ENCODE measurements at places on chromosomes 6 and 20.

DNA sequence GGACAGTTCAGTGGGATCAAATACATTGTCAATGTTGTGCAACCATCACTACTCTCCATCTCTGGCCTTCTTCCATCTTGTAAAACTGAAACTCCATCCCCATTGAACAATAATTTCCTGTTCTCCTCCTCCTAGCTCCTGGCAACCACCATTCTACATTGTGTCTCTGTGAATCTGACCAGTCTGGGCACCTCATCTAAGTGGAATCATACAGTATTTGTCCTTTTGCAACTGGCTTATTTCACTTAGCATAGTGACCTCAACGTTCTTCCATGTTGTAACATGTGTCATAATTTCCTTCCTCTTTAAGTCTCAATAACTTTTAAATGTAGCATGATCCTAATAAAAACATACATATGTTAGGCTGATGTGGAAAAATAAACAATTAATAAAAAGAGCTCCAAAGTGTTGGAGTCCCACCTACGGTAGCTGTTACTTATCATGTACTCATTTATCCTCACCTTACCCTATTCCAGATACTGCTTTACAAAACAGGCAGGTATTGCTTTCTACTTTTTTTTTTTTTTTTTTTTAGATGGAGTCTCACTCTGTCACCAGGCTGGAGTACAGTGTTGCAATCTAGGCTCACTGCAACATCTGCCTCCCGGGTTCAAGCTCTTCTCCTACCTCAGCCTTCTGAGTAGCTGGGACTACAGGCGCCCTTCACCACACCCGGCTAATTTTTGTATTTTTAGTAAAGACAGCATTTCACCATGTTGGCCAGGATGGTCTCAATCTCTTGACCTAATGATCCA is 91.9 kb downstream of the TNFAIP3 start:
- DNase-seq: no peak

DNA sequence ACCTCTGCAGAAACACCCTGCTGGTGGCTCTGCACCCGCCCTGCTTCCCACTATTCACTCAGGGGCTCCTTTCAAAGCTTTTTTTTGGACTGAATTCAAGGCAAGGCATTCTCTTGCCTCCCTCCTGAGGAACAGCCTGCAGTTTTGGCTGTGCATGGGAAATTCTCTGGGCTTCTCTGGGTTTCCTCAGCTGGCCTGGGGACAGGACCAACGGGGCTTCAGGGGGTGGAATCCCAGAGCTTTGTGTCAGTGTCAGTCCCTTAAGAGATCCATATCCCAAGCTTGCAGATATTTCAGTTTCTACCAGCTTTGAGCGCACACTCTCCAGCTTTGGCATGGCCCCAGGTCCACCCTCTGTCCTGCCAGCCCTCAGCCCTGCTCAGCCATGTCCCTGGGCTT is 2.0 kb downstream of the SCRT2 start:
- no peak for DNase-seq

DNA sequence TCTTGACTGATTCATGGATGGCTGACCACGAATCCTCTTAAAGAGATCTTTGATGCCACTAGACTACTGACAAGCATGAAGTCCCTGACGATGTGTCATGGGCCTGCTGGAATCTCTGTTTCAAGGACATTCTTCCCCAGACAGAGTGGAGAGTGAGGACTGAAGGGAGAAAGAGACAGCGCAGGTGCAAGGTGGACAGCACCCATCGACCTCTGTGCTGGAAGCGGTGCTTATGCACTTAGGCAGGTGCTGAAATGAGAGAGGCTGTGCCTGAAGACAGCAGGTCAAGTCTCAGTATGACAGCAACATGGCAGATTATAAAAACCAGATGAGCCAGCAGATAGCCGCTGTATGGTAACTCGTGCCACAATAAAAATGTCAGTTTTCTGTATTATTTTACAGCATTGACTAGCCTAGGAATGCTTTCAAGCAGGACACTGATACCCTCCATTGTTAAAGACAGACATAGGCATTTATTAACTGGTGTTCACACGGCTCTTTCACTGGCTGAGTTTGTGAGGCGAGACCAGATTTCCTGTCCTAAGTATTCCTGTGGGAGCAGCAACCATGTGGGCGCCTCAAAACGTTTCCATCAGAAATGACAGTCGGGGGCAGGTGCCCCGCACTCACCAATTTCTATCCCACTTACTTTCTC is 47.5 kb downstream of the FOXC1 start:
- DNase-seq: peak; percentile 19

DNA sequence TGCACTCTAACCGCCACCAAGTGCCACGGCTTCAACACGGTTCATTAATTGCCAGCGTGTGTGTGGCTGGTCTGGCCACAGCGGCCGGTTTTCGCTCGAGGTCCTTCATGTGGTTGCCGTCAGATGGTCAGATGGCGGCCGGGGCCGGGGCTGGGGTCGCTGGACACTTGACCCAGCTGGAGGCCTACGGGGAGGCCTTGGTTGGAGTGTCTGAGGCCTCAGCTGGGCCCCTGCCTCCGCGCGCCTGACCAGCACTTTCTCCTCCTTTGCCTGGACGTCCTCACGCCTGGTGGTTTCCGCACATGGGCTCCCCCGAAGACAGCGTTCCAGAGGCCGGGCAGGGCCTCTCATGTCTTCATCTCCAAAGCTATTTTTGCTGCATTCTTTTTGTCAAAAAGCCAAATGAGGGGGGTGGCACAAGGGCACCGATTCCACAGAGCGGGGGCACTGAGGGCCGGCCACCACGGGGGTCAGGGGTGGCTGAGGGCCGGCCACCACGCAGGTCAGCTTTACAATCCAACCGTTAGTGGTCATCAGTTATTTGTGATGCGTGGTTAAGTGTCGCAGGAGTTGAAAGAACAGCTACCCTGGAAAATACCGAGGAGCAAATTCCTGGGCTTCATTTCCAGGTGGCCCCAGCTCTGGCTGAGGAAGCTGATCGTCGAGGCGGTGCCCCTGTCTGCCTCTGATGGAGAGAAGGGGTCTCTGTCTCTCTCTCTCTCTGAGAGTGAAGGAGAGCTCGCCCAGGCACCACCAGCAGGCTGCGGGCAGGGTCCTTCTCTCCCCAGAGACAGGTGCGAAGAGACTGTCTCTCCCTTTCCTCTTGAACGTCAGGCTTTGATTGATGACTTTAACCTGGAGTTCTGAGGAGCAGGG is 50.5 kb upstream of the FRMD1 start:
- DNase-seq: no peak

GRCh38 chr20:3158968-3159431 is 665 bp downstream of the FASTKD5 start:
- no peak for DNase-seq

GRCh38 chr6:116019428-116019827 is 41.3 kb downstream of the FRK start:
- DNase-seq: no peak

- DNase-seq: peak; percentile 20
These were observed 80.2 kb downstream of the AFDN start for GRCh38 chr6:167906899-167907298.

- DNase-seq: peak; percentile 67
These were observed 2.2 kb downstream of the PIM1 start for GRCh38 chr6:37171970-37172812.

- DNase-seq: no peak
These were observed 955.5 kb downstream of the PHF3 start for GRCh38 chr6:64590965-64591675.

DNA sequence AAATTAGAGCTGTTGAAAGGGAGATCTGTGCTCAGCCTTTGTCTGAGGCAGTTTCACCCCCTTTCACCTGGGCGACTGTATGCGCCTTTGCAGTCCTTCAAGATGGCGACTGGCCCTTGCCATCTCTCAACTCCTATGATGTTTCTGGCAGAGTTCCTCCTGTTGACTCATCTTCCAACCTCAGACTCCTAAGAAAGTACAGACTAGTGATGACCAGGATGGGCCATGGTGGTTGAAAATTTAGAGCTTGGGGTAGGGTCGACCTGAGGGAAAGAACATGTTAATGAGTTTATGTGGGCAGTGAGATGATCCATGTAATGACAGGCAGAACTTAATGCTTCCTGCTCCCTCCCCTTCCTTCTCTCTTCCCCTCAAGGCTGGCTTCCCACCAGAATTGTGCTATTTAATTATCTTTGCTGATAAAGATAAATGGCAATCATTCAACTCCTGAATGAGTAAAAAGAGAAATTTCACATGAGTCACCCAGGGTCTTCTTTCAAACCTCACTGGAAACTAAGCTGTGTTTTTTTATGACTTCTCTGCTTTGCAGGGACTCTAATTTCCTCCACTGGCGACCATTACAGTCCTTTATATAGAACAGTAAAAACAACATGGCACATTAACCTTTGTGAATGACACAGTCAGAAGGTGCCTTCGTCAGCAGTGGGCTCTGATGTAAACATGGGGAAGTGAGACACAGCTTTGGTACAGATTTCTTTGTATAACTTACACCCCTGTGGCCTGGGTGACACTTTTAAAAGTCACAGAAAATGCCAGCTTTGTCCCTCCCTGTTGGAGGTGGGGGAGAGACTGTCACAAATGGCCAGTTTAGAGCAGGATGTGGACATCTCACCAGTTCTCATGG is 103.5 kb downstream of the SCP2D1 start:
- DNase-seq: no peak

DNA sequence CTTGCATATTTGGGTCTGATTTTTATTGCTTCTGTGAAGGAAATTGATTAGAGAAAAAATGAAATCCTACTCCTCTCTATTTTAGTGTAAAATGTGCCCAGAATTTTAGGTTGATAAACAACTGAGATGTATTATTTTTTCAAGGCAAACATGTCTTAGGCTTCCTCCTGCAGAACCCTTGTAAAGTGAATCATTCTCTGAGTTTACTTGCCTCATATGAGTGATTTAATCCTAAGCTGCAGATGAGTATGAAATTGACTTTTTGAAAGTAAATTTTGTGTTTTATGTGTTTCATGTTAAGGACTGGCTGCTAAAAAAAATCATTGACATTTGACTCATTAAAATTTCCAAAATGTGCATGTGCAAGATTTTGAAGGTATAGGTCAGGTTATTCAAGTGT is 138.5 kb upstream of the PHACTR1 start:
- DNase-seq: no peak

DNA sequence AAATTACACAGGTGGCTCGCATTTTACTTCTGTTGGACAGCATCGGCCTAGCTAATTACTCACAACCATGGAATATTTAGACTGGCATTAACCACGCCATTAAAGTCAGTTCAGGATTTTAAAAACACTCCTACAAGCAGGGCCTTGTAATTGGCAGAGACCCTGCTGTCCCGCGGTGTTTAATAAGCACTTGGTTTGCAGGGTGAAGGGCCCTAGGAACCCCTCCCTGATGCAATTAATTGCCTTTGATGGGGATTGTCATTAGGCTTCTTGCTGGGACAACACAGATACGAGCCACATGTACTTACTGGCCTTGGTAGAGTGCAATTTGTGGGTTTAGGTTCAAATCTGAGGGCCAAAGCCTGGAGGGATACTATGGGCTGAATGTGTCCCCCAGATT is 7.8 kb upstream of the VSTM2L start:
- DNase-seq: no peak

DNA sequence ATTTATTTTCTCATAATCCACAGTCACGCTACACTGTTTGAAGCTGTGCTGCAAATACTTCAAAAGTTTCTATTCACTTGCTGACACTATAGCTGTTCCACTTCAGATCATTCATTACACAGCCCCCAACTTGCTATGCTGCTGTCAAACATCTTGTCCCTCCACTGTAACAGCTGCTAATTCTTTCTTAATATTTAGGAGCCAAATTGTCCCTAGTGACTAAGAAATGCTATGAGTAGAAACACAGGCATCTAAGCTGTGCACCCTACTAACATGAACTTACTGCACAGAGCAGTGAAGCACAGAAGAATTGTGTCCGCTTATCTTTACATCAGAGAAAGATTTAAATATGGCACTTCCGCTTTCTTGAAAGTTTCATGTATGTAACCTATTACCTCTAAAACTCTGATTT is 91.3 kb downstream of the PDE10A start:
- DNase-seq: no peak
